ENCODE measurements at places on chromosomes 7 and 10.

GRCh38 chr10:3167611-3168330 is 4.8 kb downstream of the PITRM1 start:
- DNase-seq: no peak

GRCh38 chr10:87546210-87546609 is 41.5 kb downstream of the MINPP1 start:
- DNase-seq: peak; percentile 70

GRCh38 chr10:34731885-34732701 is 83.0 kb downstream of the PARD3 start:
- DNase-seq: peak; percentile 73

GRCh38 chr7:143467724-143468123 is 9.9 kb upstream of the TAS2R41 start:
- DNase-seq: no peak

GRCh38 chr10:52284416-52285013 is 29.6 kb upstream of the DKK1 start:
- no peak for DNase-seq

Measured in choroid plexus epithelial cell (primary cell).